Activated naive CD8-positive, alpha-beta T cell treated with anti-CD3 and anti-CD28 coated beads, Interleukin-2, amount 50 U/mL, for 24 hours (primary cell): ENCODE measurements at places on chromosomes 13 and 19.

DNA sequence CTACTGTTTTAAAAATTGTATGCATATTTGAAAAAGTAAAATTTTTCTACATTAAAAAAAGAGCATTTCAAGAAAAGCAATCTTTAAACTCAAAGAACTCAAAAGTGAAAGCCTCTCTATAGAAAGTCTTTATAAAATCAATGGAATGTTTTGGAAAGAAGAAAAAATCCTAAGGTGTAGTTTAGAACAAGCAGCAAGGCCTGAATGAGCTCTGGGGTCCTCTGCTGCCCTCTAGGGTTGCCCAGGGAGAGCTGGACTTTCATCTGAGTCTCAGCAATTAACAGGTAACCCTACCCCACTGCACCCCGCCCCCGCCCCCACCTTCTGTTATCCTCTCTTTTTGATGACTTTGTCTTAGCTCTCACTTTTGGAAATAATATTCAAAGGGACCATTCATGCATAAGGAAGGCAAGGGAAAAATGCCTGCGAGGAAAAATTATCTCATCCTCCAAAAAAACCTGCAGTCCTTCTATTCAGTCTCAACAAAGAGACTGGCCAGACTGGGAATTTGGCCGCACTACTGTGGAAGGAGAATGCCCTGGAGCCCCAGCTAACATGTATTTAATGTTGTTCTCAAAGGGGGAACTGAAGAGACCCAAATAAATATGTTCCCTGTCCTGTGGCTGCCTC, 24.1 kb downstream of the SLC25A30 start:
- peak; percentile 46 for DNase-seq

DNA sequence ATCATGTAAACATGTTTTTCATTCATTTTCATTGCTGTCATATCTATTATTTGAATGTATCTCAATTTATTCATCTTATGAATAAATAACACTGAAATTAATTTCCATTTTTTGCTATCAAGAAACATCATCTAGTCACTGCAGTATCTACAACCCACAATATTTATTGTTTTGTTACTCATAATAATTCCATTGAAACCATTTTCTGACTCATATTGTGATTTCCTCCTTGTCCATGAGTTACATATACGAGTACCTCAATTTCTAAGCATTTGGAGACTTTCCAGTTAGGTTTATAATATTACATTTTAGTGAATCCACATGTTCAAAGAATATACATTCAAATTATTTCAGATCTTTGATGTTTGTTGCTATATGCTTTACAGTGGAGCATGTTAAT, 1524.0 kb downstream of the SLITRK1 start:
- no peak for DNase-seq

DNA sequence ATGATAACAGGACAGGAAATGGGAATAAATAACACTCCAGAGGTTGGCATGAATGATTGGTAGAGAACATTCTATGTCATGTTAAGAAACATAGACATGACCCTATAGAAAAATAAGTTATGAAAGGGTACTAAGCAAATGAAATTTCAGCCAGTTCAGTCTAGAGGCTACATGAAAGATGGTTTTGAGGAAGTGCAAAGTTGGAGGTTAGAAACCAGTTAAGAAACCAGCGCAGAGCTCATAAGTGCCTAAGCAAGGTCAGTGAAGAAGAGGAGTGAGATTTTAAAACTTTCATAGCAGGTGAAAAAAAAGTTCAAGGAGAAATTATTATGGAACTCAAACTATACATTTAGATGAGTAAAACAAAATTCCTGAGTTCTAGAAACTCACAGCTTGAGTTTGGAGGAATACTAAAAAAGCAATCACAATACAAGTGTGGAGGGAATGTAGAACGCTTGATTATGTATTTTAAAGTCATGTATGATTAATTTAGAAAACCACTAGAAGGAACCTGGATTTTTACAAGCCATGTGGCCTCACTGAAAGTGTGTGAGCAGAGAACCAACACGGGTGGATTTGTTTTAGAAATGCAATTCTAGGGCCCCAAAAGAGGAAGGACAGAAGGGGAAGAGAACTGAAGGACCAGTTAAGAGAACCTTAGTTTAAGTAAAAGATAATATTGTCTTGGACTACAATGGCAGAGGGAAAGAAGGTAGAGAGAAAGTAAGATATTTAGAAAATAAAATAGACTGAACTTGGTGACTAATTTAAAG, 162.4 kb downstream of the PCDH20 start:
- no peak for DNase-seq

DNA sequence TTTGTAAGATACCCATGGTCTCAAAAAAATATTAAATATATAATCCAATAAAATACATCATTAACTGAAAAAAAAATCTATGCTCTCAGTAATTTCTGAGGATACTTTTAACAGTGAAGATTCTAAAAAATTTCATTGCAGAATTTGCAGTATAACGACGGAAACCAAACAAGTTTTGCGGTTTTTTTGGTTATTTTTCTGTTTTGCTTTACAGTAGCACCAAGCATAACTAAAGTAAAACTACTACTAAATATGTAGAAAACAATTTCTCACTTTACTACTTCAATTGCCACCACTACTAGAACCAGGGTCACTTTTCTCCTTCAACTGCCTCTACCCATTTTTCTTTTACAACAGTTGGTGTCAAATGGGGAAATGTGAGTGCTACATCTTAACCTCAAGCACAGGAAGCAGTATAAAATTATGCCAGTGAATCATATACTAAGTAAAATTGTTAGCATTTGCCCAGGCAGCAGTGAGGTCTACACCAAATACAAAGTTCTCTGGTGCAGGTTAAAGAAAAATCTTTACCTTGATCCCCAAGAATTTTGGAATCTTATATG, 24.1 kb downstream of the MICU2 start:
- no peak for DNase-seq
